ENCODE measurements at places on chromosomes 3 and 15.

GRCh38 chr3:31054032-31054431 is 159.6 kb upstream of the GADL1 start:
- DNase-seq: no peak

DNA sequence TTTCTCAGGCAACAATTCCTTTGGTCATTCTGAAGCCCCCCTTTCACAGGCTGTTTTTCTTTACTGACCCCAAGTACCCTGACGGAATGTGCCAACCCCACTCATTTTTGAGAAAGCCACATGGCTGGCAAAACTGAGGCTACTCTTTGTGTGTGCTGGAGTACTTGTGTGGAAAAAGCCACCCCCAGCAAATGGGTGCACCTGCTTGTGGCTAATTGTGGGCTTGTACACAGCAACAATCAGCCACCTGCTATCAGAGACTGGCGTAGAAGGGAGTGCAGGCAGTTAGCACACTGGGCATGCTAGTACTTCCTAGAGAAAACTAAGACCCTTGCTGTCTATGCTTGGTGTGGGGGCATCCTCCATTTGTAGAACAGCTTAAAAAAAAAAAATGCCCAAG is 110.1 kb upstream of the LMOD3 start:
- DNase-seq: no peak

GRCh38 chr3:141280690-141281089 is 49.1 kb downstream of the PXYLP1 start:
- no peak for DNase-seq

GRCh38 chr3:27607370-27607769 is 114.8 kb downstream of the EOMES start:
- no peak for DNase-seq

GRCh38 chr3:171606151-171606751 is 146.0 kb upstream of the TNIK start:
- DNase-seq: no peak

DNA sequence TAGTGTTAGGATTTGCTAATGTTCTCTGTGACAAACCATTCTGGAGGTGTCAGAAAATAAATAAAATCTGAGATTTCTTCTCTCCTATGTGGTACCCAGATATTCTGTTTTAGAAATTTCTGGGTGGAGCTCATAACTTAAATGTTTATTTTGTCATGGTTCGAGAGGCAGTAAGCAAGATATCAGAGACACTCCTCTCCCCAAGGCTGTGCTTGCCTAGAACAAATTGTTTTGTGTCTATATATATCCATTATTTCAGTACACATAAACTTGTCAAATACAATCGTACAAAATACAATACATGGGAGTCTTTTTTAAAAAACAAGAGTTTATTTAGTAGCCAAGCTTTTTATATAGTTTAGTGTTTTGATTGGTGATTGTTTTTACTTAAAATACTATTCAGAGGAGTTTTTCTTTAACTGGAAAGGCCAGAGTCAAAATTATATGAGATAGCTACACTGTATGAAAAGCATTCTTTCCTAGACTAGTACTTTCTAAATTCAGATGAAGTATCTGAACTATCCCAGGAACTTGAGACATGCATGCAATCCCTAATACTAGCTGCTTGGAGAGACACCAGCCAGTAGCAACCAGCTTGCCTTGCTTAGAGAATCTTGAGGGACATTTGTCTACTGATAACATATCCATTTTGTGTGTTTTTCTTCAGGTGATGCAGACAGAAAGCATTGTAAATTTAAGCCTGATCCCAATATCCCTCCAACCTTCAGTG is 4.7 kb downstream of the EXOG start:
- no peak for DNase-seq

- no peak for DNase-seq
Measured at GRCh38 chr3:41000471-41000870, 198.8 kb upstream of the CTNNB1 start.

- DNase-seq: no peak
Measured at GRCh38 chr15:64503640-64504039, 43.3 kb downstream of the ZNF609 start.

- DNase-seq: no peak
Measured at GRCh38 chr3:17182166-17182565, 297.4 kb downstream of the PLCL2 start.

- no peak for DNase-seq
Measured at GRCh38 chr3:190044142-190044541, 76.6 kb downstream of the P3H2 start.

DNA sequence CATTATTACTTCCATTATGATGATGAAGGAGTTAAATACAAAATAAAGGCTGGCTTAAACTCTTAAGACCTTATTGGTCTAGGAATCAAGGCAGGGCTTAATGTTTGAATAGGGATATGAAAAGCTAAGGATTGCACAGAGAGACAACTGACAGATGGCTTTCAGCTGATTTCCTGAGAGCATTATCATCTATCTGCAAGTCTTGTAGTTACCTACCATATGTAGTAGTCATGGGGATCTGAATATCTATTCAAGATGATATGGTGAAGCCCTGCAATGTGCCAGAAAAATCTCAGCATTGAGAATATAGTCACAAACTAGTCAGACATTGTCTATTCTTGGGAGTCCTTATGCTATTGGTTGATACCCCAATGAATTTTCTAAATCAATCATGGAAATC is 47.5 kb upstream of the CHMP2B start:
- DNase-seq: no peak

GRCh38 chr3:149816311-149816710 is 3.3 kb downstream of the RNF13 start:
- DNase-seq: no peak

DNA sequence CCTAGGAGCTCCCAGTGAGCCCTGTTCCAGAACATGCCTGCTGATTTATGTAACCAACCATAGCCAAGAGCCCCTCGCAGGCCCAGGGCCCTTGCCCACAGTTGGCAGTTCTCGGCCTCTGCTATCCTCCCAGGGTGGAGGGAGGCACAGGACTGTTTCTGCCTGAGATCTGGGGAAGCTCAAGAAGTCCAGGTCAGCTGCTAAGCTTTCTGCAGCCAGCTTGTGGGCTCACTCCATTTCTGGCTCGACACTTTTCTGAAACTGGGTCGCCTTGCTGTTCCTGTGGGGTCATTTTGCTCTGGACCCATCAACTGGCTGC is 72.5 kb upstream of the HERC1 start:
- DNase-seq: no peak

DNA sequence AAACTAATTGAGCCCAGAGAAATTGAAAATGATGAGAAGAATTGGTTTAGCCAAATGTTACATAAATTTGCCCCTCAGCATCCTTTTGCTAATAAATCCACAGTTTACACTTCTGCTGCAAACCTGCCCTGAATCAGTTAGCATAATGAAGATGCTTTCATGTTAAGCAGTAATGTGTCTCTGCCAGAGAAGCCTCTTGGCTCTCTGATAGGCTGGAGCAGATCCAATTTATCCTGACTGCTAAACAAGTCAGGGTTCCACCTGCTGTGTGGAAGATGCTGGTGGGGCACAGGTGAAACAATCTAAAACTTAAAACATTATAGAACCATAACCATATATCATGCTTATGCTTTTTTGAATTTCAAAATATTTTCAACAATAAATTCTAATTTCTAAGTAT is 946.8 kb downstream of the OTOL1 start:
- DNase-seq: no peak

- no peak for DNase-seq
Measured at GRCh38 chr3:126895178-126896066, 87.5 kb upstream of the PLXNA1 start.

DNA sequence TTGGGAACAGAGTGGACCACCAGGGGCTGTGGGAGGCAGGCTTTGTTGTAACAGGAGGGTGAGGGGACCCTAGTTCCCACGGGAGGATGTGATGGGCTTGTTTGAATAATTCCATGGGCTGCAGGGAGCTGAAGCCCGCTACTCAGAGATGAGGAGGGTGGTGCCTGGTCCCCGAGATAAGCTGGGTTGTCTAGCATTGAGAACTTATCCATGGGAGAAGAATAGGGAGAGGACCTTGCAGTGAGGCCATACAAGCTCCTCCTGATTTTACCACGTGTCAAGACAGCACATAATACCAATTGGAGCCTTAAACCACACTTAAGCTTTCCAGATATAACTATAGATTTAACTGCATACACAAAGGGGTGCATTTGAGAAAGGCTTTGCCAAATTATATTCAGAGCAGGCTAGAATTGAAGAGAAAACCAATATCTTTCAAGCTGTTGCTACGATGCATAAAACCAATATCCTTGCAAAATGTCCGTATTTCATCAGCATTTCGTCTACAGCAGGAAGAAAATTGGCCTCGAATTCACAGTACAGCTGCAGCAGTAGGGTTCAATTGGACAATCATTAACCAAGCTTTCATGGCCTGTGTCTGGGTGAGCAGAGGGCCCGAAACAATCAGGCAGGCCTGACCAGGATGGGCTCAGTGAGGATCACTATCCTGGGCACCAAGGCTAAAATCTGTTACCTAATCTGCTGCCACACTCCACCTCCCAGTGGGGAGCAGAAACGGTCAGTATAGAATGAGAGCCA is 500.7 kb downstream of the OCA2 start:
- no peak for DNase-seq

- no peak for DNase-seq
Measured at GRCh38 chr3:140358686-140359085, 319.2 kb upstream of the TRIM42 start.

DNA sequence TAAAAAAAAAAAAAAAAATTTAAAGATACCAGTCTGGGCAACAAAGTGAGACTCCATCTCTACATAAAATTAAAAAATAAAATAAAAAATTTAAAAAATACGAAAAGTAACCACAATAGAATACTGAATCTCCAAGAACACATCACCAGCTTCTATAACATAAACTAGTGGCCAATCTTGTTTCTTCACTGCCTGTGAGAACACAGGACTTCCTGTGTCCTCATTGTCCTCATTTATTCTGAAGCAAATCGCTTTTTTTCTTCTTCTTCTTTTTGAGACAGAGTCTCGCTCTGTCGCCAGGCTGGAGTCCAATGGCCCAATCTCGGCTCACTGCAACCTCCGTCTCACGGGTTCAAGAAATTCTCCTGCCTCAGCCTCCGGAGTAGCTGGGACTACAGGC is 28.6 kb upstream of the RAB7A start:
- no peak for DNase-seq

DNA sequence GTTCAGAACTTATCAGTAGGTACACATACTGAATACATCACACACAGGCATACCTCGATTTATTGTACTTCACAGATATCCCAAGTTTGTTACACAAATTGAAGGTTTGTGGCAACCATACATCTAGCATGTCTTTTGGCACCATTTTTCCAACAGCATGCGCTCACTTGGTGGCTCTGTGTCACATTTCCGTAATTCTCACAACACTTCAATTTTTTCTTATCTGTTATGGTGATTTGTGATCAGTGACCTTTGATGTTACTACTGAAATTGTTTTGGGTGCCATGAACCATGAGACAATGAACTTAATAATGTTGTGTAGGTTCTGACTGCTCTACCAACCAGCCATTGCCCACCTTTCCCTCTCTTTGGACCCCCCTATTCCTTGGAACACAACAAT is 10.8 kb downstream of the PARL start:
- no peak for DNase-seq

DNA sequence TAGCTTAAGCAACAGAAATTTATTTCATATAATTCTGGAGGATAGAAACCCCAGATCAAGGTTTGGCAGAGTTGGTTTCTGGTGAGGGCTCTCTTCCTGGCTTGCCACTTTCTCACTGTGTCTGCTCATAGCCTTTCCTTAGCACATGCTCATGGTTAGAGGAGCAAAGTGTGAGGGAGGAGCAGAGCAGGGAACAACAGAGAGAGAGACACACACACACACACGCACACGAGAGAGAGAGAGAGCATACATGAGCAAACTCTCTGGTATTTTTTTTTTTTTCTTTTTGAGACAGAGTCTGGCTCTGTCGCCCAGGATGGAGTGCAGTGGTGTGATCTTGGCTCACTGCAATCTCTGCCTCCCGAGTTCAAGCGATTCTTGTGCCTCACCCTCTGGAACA is 36.8 kb upstream of the ZDHHC23 start:
- no peak for DNase-seq

DNA sequence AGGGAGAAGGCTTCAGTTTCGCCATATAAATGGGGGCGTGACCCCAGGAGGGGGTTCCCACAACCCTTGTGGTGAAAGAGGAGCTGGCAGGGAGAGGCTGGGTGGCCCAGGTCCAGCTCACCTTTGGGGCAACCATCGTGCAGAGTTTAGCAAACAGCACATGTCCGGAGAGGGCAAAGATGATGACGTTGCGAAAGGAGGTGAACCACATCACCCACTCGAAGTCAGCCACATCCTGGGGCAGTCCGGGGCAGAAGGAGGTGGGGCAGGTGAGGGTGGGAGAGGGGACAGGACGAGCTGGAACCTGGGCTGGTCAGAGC is 3.7 kb downstream of the HHATL start:
- no peak for DNase-seq

DNA sequence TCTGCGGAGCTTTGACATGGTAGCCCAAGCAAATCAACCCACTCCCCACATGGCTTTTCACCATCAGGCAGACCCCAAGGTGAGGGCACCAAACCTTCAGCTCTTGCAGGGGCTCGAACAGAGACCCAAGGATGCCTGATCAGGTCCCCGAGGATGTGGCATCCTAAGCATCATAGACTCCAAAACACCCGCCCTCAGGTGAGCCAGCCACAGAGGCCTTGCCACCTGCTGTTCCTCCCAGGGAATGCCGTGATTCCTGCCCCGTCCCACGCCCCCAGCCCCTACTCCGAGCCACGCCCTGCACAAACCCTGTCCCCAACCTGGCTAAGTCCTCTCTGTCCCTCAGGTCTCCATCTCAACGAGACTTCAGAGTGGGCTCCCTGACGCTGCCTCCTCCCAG is 34.7 kb upstream of the SLC41A3 start:
- no peak for DNase-seq

- no peak for DNase-seq
Measured at GRCh38 chr15:67109141-67110034, 44.0 kb downstream of the SMAD3 start.

GRCh38 chr3:58369876-58370275 is 37.2 kb downstream of the PXK start:
- DNase-seq: no peak

- no peak for DNase-seq
Measured at GRCh38 chr3:107452436-107452835, 70.3 kb upstream of the BBX start.

- no peak for DNase-seq
Measured at GRCh38 chr3:183937601-183938286, 53.1 kb upstream of the PARL start.

- DNase-seq: no peak
Measured at GRCh38 chr3:166420071-166420470, 582.8 kb upstream of the BCHE start.

DNA sequence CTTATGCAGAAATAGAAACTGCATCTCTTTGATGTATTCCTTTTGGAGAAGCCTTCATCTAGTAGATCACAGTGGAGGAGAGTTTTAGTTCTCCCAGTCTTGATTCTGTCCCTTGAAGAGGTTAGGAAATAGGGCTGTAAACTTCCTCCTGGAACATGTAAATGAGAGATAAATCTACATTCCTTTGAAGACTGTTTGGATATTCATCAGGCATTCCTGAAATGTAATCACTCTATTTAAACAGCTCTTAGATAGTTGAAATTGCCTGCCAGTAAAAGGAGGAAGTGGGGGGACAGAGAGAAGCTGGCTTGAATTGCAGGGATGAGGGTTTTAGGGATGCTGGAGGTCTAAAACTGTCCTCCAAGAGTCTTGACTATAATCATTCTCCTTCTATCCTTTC is 254.3 kb upstream of the LRRC3B start:
- DNase-seq: no peak

GRCh38 chr15:84766461-84767035 is 18.2 kb downstream of the ZNF592 start:
- DNase-seq: no peak
